ENCODE measurements at places on chromosomes 11 and 22.

- no peak for DNase-seq
Measured at GRCh38 chr11:72658989-72659640, 15.1 kb downstream of the PDE2A start.

DNA sequence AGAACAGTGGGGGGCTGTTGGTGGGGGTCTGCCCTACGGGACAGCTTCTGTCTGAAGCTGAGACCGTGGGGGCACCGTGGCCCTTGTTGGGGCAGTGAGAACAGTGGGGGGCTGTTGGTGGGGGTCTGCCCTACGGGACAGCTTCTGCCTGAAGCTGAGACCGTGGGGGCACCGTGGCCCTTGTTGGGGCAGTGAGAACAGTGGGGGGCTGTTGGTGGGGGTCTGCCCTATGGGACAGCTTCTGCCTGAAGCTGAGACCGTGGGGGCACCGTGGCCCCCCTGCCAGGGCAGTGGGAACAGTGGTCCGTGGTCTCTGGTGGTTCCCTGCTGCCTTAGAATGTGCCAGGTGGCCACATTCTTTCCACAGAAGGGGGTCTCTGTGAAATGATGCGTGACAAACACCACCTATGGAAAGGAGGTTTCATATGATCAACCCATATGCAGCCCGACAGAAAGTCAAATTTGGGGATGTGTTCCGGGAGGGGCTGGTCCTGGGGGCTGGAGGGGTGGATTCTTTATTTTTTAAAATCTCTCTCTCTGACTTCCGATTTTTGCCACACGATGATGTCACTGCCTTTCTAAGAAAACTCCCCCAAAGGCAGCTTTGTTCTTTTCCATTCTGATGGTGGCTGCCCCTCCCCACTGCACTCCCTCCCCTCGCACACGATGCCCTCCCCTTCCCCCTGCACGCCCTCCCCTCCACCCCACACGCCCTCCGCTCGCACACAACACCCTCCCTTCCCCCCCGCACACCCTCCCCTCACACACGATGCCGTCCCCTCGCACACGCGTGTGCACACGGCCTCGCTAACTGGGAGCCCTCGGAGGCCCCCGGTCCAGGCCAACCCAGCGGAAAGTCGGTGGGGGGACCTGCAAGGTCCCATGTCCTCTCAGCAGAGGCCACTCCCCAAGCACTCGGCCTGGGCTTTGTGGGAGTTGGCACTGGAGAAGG is 1186.5 kb downstream of the BRD1 start:
- no peak for DNase-seq

GRCh38 chr11:76644591-76644990 is 26.0 kb downstream of the LRRC32 start:
- DNase-seq: no peak

DNA sequence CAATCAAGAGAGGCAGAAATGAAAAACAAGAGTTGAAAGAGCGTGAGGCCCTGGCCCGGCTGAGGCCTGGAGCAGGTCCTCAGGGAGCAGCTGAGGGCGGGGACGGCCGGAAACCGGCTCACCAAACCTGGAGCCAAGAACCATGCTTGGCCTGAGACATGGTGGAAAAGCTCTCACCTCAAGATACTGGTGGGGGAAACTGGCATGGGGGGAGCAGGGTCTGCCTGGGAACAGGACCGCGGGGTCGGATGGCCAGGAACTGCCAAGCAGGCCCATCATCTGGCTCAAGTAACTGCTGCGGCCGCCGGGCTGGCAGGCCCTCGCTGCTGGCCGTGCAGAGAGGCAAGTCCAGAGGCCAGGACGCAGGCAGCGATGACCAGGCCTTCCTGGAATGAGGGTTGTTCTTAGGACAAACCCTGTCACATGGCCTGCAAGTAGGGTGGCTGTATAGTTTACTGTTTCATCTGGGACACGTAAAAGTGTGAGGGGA is 18.9 kb upstream of the WNT11 start:
- no peak for DNase-seq

All from OCI-LY7 (cell line).